ENCODE measurements at places on chromosomes 1 and 21. TPM values are rescaled to one million over a fixed set of nuclear protein-coding genes. Genes with fewer than 3 reads are reported as not detected.

Gene CLCC1
- total RNA-seq = 15.1 TPM

Gene SDHB
- 43.6 TPM for total RNA-seq

Gene TFF2
- not detected for total RNA-seq

- H3K36me3 ChIP-seq = no peaks in the 10 kb centered on the region
- DNase-seq = no peak
- H3K27me3 ChIP-seq = no peaks in the 10 kb centered on the region
These were observed 657.1 kb upstream of the BRINP3 start for GRCh38 chr1:191134796-191135195.

- peak overlapping the region; percentile 95 for H3K4me3 ChIP-seq
- no peaks in the 10 kb centered on the region for H3K27me3 ChIP-seq
- H3K27ac ChIP-seq = peak overlapping the region; percentile 100
- peaks cover 4% of the 10 kb centered on the region for H3K36me3 ChIP-seq
These were observed 24.8 kb upstream of the SELENON start for GRCh38 chr1:25774921-25775771.

GRCh38 chr1:67814121-67814772, 19.0 kb downstream of the GNG12 start:
- no peaks in the 10 kb centered on the region for H3K36me3 ChIP-seq
- H3K27me3 ChIP-seq = peaks cover 16% of the 10 kb centered on the region
- no peak for DNase-seq
- peaks cover 3% of the 10 kb centered on the region for H3K4me1 ChIP-seq

- peaks cover 6% of the 10 kb centered on the region for H3K36me3 ChIP-seq
- DNase-seq = no peak
These were observed 16.6 kb downstream of the IPO9 start for GRCh38 chr1:201845331-201846083.
